ENCODE measurements at places on chromosomes 11 and 22.
A peak's percentile ranks its signal among the peaks of the same experiment; 100 is the strongest.

- no peak for DNase-seq
These were observed 103.9 kb downstream of the TENM4 start for GRCh38 chr11:79336797-79337517.

DNA sequence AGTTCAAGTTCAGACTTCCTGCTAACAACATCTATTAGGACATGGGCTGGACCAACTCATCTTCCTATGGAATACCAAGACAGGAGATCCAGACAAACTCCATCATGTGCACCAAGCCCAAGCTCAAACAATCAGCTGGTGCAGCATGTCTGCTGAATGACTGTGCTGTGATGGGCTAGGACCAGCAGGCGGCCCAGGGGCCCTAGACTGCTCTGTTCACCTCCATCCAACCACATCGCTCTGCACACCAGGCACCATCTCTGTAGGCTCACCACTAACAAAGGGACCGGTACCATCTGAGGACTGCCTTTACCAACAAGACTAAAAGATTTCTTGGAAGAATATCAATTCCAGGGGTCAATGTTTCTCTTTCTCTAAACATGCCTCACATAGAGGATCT lies 10.3 kb downstream of the BRD1 start:
- no peak for DNase-seq

DNA sequence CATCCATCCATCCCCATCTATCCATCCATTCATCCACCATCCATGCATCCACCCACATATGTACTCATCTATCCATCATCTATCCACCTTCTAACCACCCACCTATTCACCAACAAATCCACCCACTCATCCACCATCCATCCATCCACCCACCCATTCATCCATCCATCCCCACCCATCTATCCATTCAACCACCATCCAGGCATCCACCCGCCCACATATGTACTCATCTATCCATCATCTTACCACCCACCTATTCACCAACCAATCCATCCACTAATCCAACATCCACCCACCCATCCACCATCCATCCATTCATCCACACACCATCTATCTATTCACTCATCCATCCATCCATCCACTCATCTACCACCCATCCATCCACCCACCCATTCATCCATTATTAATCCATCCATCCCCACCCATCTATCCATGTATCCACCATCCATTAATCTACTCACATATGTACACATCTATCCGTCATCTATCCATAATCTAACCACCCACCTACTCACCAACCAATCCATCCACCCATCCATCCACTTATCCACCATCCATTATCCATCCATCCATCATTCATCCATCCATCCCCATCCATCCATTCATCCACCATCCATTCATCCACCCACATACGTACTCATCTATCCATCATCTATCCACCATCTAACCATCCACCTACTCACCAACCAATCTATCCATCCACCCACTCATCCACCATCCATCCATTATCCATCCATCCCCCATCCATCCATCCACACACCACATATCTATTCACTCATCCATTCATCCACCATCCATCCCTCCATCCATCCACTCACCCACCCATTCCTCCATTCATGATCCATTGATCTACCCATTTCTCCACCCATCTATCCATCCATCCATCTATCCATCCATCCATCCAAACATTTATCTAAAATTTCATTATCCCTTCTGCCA lies 940.0 kb downstream of the BRD1 start:
- DNase-seq = no peak

DNA sequence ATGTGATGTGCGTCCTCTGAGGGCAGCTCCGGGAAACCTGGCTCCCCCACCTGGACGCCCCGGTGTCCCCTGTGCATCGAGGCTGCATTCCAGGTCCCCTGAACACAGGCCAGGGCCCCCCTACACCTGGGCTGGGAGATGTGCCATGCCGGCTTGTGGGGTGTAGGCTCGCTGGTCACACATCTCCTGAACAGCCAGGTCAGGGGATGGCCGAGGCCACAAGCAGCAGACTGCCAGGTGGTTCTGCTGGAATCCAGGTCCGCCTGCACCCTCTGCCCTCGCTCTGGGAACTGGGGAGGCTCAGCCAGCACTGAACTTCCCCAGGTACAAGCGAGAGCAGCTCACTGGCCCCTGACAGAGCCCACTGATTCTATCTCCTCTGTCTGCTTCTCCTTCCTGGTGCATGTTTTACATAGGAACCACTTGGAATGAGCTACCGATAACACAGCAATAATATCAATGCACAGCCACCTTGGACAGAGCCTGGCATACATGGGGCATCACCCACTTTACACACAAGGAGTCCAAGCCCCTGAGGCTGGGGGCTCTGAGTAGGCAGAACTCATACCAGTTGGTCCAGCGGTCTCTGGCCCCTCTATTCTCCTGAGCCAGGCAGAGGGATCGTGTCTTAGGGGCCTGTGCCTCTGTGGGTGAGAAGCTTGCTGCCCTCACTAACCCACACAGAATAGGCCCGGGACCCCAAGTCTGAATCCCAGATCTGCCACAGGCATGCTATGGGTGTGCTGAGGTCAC lies 46.8 kb downstream of the TBX1 start:
- DNase-seq = no peak

DNA sequence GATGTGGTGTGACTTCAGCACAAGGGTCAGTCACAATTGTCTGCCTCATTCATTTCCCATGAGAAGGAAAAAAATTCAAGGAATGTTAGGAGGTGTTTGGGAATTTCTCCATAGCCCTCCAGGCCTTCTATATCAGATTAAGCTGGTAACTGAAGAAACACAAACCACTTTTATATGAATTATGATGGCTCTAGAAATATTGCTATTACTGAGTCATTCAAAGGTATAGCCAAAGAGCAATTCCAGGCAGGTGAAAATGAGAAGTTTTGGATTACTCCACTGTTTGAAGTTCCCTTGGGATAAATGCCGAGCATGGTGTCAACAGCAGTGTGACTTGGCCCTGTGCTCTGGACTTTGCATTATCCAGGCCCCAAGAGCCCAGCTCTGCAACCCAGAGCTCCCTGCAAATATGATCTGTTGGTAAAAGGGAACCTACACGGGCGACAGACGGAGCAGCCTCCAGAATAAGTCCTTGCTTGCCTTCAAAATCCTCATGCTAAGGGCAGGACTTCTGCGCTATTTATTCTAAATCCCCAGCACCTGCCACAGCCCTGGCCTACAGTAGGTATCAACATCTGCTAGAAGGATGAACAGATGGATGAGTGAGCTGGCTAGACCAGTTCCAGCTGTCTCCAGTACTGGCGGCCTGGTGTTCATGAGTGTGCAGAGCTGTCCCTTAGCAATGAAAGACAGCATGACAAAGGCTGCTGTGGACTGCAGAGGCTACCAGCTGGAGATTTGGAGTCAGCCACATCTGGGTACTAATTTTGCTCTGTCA lies 67.5 kb upstream of the ZBED5 start:
- DNase-seq = no peak

- peak; percentile 5 for DNase-seq
These were observed 18.0 kb upstream of the UBASH3B start for GRCh38 chr11:122637541-122637940.

GRCh38 chr22:30609260-30610185 lies 2.5 kb downstream of the TCN2 start:
- DNase-seq = no peak

DNA sequence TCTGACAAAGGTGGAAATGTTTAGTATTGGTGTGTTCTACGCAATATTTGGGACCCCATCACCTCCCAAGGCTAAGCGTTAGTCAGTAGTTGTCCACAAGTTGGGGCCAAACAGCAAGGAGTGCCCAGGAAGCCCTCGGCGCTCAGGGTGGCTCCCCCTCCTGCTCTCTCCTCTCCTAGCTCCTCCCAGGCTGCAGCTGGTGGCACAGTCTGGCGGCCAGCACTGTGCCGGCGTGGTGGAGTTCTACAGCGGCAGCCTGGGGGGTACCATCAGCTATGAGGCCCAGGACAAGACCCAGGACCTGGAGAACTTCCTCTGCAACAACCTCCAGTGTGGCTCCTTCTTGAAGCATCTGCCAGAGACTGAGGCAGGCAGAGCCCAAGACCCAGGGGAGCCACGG lies 16.8 kb downstream of the CD5 start:
- DNase-seq = no peak

- no peak for DNase-seq
These were observed 500.3 kb upstream of the TENM4 start for GRCh38 chr11:79940974-79941735.

- no peak for DNase-seq
These were observed 132.4 kb downstream of the MN1 start for GRCh38 chr22:27668828-27669797.

GRCh38 chr22:36913427-36914389 lies at the start of gene CSF2RB:
Gene CSF2RB (plus strand): TSS chr22:36913628. CDS start chr22:36922208, 8,580 bp downstream.
- DNase-seq = no peak

DNA sequence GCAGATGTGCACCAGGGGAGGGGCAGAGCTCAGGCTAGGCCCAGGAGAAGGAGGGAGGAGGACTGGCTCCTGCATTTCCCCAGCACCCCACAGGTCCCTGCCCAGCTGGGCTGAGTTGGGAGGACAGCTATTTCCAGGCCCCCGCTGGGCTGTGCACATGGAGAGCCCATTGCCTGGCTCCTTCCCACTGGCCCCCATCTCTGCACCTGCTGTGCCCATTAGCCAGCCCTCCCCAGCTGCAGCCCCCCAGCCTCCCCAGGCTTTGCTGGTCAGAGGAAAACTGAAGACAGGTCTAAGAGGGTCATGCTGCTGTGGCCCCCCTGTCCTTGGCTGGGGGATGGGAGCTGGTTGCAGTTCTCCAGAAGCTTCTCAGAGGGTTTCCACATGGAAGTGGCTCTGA lies 81.8 kb upstream of the SHANK2 start:
- DNase-seq = no peak

GRCh38 chr11:68996376-68997123 lies 15.8 kb upstream of the MRGPRD start:
- DNase-seq = no peak

- DNase-seq = no peak
These were observed 23.5 kb downstream of the TYR start for GRCh38 chr11:89201138-89201537.

- DNase-seq = no peak
These were observed 388.1 kb upstream of the CCDC90B start for GRCh38 chr11:83674102-83674896.

Data from naive thymus-derived CD8-positive, alpha-beta T cell (primary cell).